ENCODE measurements at places on chromosomes 7 and 10.
A peak's percentile ranks its signal among the peaks of the same experiment; 100 is the strongest.

- H3K27ac ChIP-seq: no peak overlapping the region
- no peaks in the 10 kb centered on the region for H3K4me1 ChIP-seq
- no peak overlapping the region for H3K4me3 ChIP-seq
- DNase-seq: no peak
- H3K36me3 ChIP-seq: no peaks in the 10 kb centered on the region
Observed at GRCh38 chr7:44505595-44505994, 15.1 kb upstream of the NUDCD3 start.

DNA sequence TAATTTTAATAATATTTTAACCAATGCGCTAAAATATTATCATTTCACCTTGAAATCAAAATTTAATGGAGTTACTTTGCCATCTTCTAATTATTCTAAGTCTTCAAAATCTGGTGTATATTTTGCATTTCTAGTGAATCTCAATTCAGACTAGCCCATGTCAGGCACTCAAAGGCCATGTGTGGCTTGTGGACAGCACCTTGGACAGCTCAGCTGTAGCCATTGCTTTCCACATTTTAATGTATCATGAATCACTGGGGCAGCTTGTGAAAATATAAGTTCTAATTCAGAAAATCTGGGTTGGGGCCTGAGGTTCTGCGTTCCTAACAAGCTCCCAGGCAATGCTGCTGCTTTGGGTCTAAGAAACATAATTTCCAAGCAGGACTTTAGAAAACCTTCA, 57.2 kb downstream of the MGAM2 start:
- H3K36me3 ChIP-seq: no peaks in the 10 kb centered on the region
- no peaks in the 10 kb centered on the region for H3K4me1 ChIP-seq

DNA sequence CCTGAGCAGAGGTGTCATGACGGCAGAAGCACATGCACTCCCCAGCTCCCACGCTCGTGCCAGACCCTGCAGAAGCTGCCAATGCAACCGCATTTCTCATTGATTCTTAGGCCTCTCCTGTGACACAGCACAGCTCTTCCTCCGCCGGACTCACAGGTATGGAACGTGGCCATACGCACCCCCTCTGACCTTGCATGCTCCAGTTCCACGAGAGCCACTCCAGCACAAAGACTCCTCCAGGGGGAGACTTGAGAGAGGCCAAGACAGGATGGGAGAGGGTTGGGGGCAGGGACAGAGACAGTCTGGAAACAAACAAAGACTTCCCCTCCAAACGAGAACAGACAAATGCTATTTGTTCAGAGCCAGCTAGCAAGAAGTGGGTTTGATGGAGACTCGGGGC, 124.3 kb upstream of the PPP2R2D start:
- H3K36me3 ChIP-seq: no peaks in the 10 kb centered on the region
- H3K4me3 ChIP-seq: no peak overlapping the region
- H3K4me1 ChIP-seq: no peaks in the 10 kb centered on the region
- no peak overlapping the region for H3K27ac ChIP-seq
- DNase-seq: peak; percentile 28
- no peaks in the 10 kb centered on the region for H3K27me3 ChIP-seq

GRCh38 chr10:71419002-71419540, 22.4 kb downstream of the CDH23 start:
- H3K27ac ChIP-seq: no peak overlapping the region
- no peak for DNase-seq
- no peak overlapping the region for H3K4me3 ChIP-seq
- no peaks in the 10 kb centered on the region for H3K36me3 ChIP-seq
- no peaks in the 10 kb centered on the region for H3K4me1 ChIP-seq

GRCh38 chr7:50835156-50835555, 52.5 kb upstream of the GRB10 start:
- H3K4me3 ChIP-seq: no peak overlapping the region
- no peaks in the 10 kb centered on the region for H3K27me3 ChIP-seq

DNA sequence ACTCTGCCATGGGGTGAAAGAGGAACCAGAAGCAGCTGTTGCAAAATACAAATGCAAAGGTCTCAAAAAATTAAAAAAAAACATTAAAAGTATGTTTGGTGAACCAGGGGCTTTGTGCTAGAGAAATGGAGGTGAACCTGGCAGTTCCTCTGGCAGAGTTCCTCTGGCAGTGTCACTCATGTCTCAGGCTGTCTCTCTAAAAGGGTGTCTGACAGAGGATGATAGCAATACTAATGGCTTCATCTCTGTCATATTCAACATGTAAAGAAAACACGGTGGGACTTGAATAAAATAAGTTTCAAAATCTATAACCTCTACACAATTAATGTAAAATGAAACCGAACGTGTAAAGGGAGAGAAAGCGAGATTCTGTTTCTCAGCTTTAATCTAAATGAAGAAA, 375.7 kb upstream of the VWC2 start:
- H3K27ac ChIP-seq: no peak overlapping the region
- H3K4me3 ChIP-seq: no peak overlapping the region
- H3K36me3 ChIP-seq: no peaks in the 10 kb centered on the region
- no peaks in the 10 kb centered on the region for H3K4me1 ChIP-seq
- DNase-seq: no peak
- no peaks in the 10 kb centered on the region for H3K27me3 ChIP-seq

- H3K27ac ChIP-seq: no peak overlapping the region
- no peak overlapping the region for H3K4me3 ChIP-seq
- H3K4me1 ChIP-seq: peaks cover 14% of the 10 kb centered on the region
- no peaks in the 10 kb centered on the region for H3K36me3 ChIP-seq
Observed at GRCh38 chr7:2853147-2853546, 9.0 kb upstream of the GNA12 start.

DNA sequence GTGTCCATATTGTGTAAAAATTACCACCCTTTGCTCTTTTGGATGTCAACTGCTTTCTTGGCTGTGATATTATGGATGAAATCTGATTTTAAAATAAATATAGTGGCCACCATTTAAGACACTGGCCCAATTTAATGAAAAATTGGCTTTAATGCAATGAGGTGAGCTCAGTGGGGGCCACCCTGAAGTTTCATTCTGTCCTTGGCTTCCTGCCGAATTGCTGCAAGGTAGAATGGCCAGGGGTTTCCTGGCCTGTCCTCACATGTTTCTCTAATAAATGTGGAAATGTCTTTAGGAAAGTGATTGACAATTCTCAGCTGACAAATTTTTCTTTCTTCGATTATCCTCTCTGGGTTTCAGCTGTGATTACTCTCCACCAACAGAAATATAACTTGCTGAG, 36.0 kb downstream of the DYNC1I1 start:
- H3K36me3 ChIP-seq: no peaks in the 10 kb centered on the region
- H3K27me3 ChIP-seq: no peaks in the 10 kb centered on the region
- DNase-seq: no peak

GRCh38 chr10:77325233-77325537, 312.4 kb downstream of the KCNMA1 start:
- H3K4me3 ChIP-seq: no peak overlapping the region
- peaks cover 18% of the 10 kb centered on the region for H3K4me1 ChIP-seq
- DNase-seq: no peak
- H3K27ac ChIP-seq: no peak overlapping the region

DNA sequence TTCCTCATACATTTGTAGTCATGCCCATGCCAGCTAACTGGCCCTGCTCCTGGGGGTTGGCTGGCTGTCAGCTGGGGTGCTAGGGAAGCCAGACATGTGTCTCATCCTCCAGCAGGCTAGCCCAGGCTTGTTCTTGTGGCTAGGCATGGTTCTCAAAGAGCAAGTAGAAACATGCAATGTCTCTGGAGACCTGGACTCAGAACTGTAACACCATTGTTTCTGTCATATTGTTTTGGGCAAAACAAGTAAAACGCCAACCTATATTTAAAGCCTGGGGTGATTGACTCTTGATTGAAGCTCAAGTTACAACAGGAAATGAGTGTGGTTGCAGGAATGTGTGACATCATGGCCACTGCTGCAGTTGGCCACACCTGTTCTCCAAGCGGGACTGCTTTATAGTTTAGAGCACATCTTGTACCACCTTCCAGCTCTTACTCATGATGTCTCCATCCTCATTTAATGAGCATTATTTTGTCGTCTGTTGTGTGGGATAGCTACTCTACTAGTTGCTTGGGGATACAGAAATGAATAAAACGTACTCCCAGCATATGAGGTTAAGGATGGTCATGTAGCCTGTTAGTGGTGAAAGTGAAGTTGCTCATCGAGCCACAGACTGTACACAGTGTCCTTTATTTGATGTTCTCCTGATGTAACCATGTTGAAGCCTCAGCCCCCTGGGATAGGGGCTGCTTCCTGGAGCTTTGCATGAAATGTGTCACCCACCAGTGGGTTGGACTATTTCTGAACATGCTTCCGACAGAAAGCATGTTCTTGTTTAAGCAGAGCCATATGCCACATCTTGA, 168.4 kb downstream of the SORCS3 start:
- no peak overlapping the region for H3K4me3 ChIP-seq
- no peaks in the 10 kb centered on the region for H3K36me3 ChIP-seq
- DNase-seq: no peak
- no peaks in the 10 kb centered on the region for H3K4me1 ChIP-seq
- H3K27ac ChIP-seq: no peak overlapping the region

DNA sequence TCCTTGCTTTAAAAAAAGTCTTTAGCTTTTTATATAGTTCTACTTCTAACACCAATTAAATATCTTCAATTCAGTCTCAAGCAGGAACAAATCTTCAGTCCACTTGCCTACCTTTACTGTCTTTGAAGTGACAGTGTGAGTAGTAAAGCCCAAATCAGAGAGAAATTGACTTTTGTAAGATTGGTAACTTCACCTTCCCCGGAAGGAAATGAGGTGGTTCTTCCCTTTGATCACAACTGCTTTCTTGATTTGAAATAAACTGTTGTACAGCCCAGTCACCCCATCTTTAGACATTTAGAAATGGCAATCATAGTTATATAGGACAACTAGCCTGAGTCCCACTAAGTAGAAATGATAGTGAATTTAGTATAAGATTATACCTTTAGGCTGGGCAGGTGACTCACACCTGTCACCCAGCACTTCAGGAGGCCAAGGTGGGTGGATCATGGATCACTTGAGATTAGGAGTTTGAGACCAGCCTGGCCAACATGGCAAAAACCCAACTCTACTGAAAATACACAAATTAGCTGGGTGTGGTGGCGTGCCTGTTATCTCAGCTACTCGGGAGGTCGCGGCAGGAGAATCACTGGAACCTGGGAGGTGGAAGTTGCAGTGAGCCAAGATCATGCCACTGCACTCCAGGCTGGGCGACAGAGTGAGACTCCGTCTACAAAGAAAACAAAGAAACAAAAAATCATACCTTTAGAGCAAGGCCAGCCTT, 4.7 kb downstream of the FAS start:
- H3K27ac ChIP-seq: no peak overlapping the region
- no peak for DNase-seq
- no peaks in the 10 kb centered on the region for H3K36me3 ChIP-seq
- peaks cover 28% of the 10 kb centered on the region for H3K4me1 ChIP-seq
- H3K27me3 ChIP-seq: no peaks in the 10 kb centered on the region

- no peaks in the 10 kb centered on the region for H3K27me3 ChIP-seq
- H3K27ac ChIP-seq: no peak overlapping the region
- peaks cover 85% of the 10 kb centered on the region for H3K36me3 ChIP-seq
- peaks cover 14% of the 10 kb centered on the region for H3K4me1 ChIP-seq
Observed at GRCh38 chr7:134444198-134444960, 14.5 kb downstream of the AKR1B1 start.

- no peaks in the 10 kb centered on the region for H3K36me3 ChIP-seq
- no peak overlapping the region for H3K4me3 ChIP-seq
- no peak overlapping the region for H3K27ac ChIP-seq
- H3K27me3 ChIP-seq: no peaks in the 10 kb centered on the region
Observed at GRCh38 chr7:91082852-91083495, 181.3 kb upstream of the FZD1 start.

DNA sequence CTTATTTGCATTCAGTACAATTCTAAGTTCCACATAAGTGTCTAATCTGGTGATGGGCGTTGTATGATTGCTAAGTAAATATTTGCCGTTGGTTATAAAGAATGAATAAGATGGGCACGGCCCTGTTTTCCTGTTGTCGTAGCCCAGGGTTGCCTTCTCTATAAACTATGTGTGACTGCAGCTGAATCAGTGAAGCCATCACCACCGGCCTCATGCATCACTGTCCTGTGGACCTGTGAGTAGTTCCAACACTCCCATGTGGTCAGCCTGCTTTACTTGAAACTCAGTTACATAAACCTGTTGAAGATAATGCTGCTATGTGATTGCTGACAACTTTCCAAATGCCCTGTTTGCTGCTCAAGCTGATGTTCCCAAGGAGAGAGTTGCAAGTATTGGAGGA, 21.6 kb upstream of the KLF6 start:
- no peak for DNase-seq
- H3K36me3 ChIP-seq: no peaks in the 10 kb centered on the region
- peaks cover 70% of the 10 kb centered on the region for H3K4me1 ChIP-seq

GRCh38 chr10:63390521-63390920, 75.3 kb downstream of the JMJD1C start:
- no peak overlapping the region for H3K27ac ChIP-seq
- peaks cover 3% of the 10 kb centered on the region for H3K4me1 ChIP-seq
- no peak overlapping the region for H3K4me3 ChIP-seq
- H3K36me3 ChIP-seq: no peaks in the 10 kb centered on the region
- DNase-seq: no peak

- no peak overlapping the region for H3K27ac ChIP-seq
- no peak for DNase-seq
- no peaks in the 10 kb centered on the region for H3K36me3 ChIP-seq
- no peaks in the 10 kb centered on the region for H3K27me3 ChIP-seq
- no peak overlapping the region for H3K4me3 ChIP-seq
Observed at GRCh38 chr7:12643644-12644043, 43.8 kb upstream of the ARL4A start.

DNA sequence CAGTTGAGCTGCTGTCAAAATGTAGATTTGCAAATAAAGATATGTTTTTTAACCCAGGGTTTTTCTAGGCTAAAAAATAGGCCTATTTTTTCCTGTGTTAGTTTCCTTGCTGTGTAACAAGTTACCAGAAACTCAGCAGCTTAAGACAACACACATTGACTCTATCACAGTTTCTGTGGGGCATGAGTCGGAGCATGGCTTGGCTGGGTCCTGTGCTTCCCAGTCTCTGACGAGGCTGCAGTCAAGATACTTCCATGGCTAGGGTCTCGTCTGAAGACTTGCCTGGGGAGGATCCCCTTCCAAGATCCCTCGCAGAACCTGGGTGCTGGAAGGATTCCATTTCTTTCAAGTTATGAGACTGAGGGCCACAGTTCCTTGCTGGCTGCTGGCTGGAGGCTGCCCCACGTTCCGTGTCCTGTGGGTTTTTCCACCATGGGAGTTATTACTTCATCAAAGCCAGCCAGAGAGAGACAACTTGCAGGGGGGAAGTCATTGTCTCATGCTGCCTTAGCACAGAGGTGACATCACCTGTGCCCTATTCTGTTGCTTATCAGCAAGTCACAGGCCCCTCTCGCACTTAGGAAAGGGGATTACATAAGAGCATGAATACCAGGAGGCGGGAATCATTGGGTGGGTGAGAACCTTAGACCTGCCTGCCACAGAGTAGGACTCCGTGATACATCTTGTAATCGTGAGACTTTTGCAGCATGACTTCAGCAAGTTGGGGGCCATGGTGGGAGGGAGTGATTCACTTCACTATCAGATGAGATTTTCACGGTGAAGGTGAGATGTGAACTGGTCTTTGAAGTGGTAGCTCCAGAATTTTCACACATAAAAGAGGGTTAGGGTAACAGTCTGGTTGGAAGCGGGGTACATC, 77.9 kb downstream of the CCNY start:
- no peak overlapping the region for H3K4me3 ChIP-seq
- DNase-seq: no peak
- peaks cover 33% of the 10 kb centered on the region for H3K4me1 ChIP-seq
